Effector memory CD4-positive, alpha-beta T cell (primary cell): ENCODE measurements at places on chromosomes 2 and 18.

DNA sequence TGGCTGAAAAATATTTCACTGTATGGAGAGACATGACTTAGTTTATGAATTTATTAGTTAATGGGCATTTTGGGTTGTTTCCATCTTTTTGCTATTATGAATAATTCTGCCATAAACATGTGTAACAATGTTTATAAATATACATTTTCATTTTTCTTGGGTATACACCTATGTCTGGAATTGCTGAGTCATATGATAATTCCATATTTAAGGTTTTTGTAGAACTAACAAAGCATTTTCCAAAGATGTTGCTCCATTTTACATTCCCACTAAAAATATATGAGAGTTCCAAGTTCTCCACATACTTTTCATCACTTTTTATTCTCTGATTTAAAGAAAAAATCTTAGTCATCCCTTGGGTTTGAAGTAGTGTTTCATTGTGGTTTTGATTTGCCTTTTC lies 108.8 kb upstream of the LRRTM4 start:
- DNase-seq: no peak

- no peak for DNase-seq
Measured at GRCh38 chr2:218065239-218066006, 3.6 kb upstream of the RUFY4 start.

GRCh38 chr2:239084007-239084406 lies 236.1 kb downstream of the TWIST2 start:
- DNase-seq: no peak

DNA sequence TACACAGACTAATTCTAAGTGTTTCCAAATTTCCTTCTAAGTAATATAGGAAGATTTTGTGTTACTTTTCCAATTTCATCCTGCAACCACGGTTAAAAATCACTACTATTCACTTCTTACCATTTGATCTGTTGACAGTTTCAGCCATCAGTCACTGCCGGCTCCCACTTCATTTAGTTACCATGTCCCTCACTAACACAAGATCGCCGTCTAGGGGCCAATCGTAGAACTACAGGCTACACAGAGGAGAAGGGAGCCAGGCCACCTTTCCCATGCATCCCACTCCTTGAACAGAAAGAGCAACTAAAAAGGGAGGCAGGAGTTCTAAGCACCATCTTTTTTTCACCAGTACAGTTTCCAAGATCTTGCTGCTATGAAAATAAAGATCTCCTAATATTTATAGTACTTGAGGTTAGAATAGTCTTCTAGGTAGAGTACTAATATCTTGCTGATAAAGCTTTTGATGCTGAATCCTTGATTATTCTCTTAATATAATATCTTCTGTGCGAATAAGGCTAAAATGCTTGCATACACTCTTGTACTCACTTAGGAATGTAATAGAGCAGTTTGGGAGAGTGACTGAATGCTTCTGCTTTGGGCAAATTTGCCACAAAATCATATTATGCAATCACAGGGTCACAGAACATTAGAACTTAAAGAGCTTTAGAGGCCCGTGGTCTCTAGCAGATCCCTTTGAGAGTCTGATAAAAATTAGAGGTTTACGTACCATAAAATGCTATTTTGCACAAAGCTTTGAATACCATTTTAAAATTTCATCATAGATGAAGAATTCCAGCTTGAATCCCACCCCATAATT lies 39.5 kb upstream of the CYP1B1 start:
- DNase-seq: no peak

DNA sequence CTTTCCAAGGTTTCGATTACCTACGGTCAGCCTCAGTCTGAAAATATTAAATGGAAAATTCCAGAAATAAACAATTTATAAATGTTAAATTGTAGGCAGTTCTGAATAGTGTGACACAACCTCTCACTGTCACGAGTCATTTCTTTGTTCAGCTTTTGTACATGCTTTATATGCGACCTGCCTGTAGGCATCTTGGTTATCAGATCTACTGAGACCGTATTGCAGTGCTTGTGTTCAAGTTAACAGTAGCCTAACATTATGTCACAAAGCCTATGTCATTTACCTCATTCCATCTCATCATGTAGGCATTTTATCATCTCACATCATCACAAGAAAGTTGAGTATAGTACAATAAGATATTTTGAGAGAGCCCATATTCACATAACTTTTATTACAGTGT lies 77.3 kb downstream of the LYPD6B start:
- no peak for DNase-seq

DNA sequence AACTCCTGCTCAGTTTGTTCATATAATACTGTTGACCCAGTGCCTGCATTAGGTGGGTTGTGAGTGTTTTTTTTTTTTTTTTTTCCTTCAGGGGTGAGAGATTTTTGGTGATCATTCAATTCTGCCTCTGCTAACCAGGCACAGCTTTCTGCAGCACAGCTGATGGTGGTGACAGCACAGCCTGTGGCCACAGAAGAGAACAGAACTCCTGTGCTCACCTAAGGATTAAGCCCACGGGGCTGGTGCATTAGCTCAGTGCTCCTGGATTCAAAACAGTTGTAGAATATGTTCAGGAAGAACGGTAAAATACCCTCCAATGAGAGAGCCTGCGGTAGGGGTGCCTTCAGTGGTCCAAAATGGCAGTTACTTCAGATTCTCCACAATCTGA lies 42.0 kb downstream of the PKP4 start:
- DNase-seq: no peak
